ENCODE measurements at places on chromosomes 2 and 18.
A peak's percentile ranks its signal among the peaks of the same experiment; 100 is the strongest.

- no peaks in the 10 kb centered on the region for H3K4me1 ChIP-seq
- H3K4me3 ChIP-seq: no peak overlapping the region
- DNase-seq: no peak
Measured at GRCh38 chr2:26396734-26397298, 4.9 kb upstream of the DRC1 start.

- H3K27me3 ChIP-seq: no peaks in the 10 kb centered on the region
- H3K27ac ChIP-seq: no peak overlapping the region
- H3K36me3 ChIP-seq: no peaks in the 10 kb centered on the region
- no peaks in the 10 kb centered on the region for H3K4me1 ChIP-seq
- no peak for DNase-seq
Measured at GRCh38 chr2:173252581-173252980, 102.1 kb upstream of the CDCA7 start.

DNA sequence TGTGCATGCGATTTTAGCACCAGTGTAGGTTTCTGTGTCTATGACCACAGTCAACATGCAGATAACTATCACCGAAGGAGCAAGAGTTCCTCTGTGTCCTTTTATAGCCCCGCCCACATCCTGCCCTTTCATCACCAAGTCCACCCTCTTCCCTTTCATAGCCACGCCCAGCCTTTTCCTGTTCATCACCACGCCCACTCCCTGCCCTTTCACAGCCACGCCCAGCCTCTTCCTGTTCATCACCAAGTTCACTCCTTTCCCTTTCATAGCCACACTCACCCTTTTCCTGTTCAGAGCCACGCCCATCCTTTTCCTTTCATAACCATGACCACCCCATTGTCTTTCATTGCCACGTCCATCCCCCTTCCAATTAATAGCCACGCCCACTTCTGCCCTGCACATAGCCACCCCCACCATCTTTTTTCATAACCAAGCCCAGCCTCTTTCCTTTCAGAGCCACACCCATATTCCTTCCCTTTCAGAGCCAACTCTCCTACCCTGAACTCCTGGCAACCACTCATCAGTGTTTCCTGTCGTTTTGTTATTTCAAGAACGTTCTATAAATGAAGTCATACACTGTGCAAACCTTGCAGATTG is 273.9 kb downstream of the MYT1L start:
- peak overlapping the region; percentile 16 for H3K27ac ChIP-seq
- H3K27me3 ChIP-seq: no peaks in the 10 kb centered on the region
- no peaks in the 10 kb centered on the region for H3K36me3 ChIP-seq

GRCh38 chr18:27109451-27109850 is 75.7 kb downstream of the CHST9 start:
- H3K4me3 ChIP-seq: no peak overlapping the region
- no peaks in the 10 kb centered on the region for H3K36me3 ChIP-seq
- H3K4me1 ChIP-seq: no peaks in the 10 kb centered on the region

GRCh38 chr2:101509499-101510284 is 34.8 kb upstream of the RFX8 start:
- H3K4me1 ChIP-seq: no peaks in the 10 kb centered on the region
- DNase-seq: no peak
- H3K4me3 ChIP-seq: no peak overlapping the region
- no peaks in the 10 kb centered on the region for H3K27me3 ChIP-seq
- H3K36me3 ChIP-seq: no peaks in the 10 kb centered on the region

- peak; percentile 68 for DNase-seq
- H3K36me3 ChIP-seq: no peaks in the 10 kb centered on the region
- H3K27ac ChIP-seq: no peak overlapping the region
- H3K27me3 ChIP-seq: no peaks in the 10 kb centered on the region
Measured at GRCh38 chr2:191625016-191625415, 52.9 kb upstream of the NABP1 start.

DNA sequence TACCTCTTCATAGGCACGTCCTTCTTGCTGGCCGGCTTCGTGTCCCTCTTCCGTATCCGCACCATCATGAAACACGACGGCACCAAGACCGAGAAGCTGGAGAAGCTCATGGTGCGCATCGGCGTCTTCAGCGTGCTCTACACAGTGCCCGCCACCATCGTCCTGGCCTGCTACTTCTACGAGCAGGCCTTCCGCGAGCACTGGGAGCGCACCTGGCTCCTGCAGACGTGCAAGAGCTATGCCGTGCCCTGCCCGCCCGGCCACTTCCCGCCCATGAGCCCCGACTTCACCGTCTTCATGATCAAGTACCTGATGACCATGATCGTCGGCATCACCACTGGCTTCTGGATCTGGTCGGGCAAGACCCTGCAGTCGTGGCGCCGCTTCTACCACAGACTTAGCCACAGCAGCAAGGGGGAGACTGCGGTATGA is 2.3 kb downstream of the FZD7 start:
- H3K4me3 ChIP-seq: no peak overlapping the region
- no peak overlapping the region for H3K27ac ChIP-seq
- DNase-seq: no peak

GRCh38 chr2:10022445-10022844 is 20.9 kb upstream of the KLF11 start:
- no peak overlapping the region for H3K4me3 ChIP-seq
- H3K4me1 ChIP-seq: no peaks in the 10 kb centered on the region
- H3K27me3 ChIP-seq: no peaks in the 10 kb centered on the region
- H3K27ac ChIP-seq: no peak overlapping the region

DNA sequence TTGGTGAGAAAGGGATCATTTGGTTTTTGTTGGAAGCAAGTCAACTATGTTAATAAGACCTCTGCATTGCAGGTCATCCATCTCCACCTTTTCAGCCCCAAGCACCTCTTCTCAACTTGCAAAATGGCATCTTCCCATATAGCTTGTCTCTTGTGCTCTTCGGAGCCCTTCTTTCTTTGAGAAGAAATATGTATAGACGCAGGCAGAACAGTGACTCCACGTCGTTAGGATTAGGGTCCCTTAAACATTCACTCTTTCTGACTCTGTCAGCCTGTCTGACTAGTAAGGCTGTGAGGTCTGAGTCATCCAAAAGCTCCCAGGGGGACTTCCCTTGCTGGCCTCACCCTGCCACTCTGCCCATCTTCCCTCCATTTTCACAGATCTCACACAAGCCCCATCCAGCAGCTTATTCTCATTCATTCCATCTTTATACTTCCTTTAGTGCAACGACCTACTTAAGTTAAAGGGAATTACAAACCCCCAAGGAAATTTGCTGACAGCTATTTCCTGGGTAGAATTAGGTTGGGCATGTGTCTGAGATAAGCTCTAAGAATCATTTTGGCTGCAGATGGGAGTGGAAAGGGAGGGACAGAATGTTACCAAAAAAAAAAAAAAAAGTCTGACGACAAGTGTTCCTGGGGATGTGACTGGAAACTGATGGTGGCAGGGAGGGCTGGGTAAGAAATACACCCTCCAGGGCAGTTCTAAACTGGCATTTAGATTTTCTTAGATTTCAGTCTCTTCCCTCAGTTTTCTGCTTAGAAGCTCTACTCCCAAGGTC is 37.7 kb upstream of the MEX3C start:
- no peaks in the 10 kb centered on the region for H3K27me3 ChIP-seq
- no peak overlapping the region for H3K4me3 ChIP-seq
- DNase-seq: no peak

DNA sequence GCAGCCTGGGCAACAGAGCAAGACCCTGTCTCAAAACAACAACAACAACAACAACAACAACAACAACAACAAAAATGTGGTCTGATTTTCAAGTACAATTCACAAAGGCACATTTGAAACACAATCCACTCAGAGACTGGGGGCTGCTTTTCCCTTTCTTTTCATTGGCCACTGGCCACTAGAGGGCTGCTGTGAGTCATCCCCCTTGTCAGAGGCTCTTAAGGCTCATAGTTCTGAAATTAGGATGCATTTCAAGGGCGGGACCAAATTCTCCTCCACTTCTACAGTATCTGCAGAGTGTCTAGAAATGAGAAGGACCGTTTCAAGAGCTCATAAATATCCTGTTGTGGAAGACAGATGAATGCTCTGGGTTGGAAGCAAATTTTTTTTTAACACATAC is 285.4 kb downstream of the NRXN1 start:
- no peak overlapping the region for H3K4me3 ChIP-seq
- DNase-seq: no peak
- H3K27me3 ChIP-seq: no peaks in the 10 kb centered on the region
- no peak overlapping the region for H3K27ac ChIP-seq
- no peaks in the 10 kb centered on the region for H3K4me1 ChIP-seq

DNA sequence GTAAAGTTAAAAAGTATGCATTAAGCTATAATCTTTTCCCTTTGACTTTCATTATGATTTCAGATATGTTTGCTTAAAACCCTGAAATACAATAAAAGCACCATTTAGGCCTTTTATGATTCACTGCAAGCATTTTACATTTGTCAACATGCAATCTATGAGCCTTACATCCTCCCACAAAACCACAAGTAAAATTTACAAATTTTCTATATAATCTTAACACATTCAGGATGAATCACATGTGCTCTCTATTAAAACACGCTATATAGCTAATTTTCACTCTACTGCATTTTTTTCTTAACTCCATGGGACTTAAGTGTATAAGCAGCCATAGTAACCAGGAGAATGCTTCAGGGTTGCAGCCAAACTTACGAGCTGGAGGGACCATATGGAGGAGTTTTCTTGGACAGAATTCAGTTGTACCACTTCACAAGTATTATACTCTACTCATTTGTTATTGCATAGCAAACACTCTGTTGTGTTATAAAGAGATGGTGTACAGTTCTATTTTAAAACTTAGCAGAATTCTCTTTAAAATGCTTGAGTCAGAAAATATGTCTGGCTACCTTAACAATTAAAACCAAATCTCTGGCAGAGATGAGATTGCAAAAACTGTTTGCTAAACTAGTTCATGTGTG is 293.2 kb downstream of the ALK start:
- no peak for DNase-seq
- no peak overlapping the region for H3K4me3 ChIP-seq
- H3K27me3 ChIP-seq: peaks cover 2% of the 10 kb centered on the region
- H3K4me1 ChIP-seq: no peaks in the 10 kb centered on the region
- no peaks in the 10 kb centered on the region for H3K36me3 ChIP-seq

DNA sequence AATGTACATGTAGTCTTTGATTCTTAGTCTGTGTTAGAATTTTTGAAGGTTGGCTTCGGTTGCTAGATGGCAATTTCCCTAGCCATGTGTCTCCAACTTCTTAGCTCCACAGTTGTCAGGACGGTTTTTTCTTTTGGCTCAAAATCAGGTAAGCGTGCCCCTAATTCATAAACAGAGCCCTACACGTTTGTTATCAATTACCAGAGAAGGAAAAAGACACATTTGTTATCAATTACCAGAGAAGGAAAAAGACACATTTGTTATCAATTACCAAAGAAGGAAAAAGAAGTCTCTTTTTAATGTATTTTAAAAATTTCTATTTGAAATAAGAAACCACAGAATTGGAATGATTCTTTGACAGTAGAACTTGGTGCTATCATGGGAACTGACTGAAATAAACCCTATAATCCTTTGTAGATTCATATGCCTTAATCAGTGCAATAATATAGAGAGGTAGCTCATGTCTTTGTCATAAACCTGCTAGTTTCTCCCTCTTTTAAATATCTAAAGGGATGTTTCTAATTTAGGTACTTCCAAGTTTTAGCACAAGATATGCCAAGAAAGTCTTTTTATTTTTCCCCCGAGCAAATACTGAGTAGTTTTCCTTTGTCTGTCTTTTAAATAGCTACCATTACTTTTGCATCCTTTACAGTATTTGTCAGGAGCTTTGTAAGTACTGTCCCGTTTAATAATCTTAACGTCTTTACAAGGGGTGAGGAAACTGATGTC is 35.9 kb downstream of the CAMKMT start:
- no peak overlapping the region for H3K4me3 ChIP-seq
- H3K27ac ChIP-seq: no peak overlapping the region
- no peak for DNase-seq
- no peaks in the 10 kb centered on the region for H3K36me3 ChIP-seq

DNA sequence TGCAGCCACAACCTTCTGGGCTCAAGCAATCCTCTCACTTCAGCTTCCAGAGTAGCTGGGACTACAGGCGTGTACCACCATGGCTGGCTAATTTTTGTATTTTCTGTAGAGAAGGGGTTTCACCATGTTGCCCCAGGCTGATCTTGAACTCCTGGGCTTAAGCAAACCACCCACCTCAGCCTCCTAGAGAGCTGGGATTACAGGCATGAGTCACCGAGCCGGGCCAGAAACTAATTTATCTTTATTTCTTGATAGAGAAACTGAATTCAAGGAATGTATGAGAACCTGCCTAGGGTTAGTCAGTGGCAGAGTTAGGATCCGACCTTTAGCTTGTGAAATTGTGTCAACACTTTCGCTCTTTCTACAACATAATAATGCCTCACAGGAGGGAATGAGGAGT is 19.3 kb upstream of the ITGAV start:
- H3K4me3 ChIP-seq: no peak overlapping the region
- DNase-seq: no peak
- no peaks in the 10 kb centered on the region for H3K36me3 ChIP-seq
- H3K4me1 ChIP-seq: no peaks in the 10 kb centered on the region
- H3K27me3 ChIP-seq: no peaks in the 10 kb centered on the region

- H3K4me1 ChIP-seq: no peaks in the 10 kb centered on the region
- H3K36me3 ChIP-seq: no peaks in the 10 kb centered on the region
- DNase-seq: no peak
- H3K27me3 ChIP-seq: no peaks in the 10 kb centered on the region
- H3K27ac ChIP-seq: no peak overlapping the region
- H3K4me3 ChIP-seq: no peak overlapping the region
Measured at GRCh38 chr2:190847504-190848081, 33.0 kb upstream of the GLS start.

DNA sequence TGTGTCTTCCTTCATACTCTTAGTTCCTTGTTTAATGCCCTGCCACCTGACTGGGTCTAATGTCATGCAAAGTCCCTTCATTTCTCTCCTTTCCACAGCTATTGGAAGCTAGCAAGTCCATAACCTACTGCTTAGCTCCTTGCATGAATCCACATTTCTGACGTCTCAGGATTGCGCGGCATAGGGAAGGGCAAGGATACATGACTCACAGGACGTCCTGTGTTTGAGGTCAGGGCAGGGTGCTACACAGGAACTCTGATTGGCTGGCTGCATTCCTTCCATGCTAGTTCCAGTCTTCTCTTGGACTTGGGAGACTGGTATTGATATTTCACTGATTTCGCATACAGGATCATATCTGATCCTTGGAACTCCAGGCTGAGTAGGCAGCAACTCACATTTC is 137.9 kb downstream of the CDH2 start:
- H3K27ac ChIP-seq: no peak overlapping the region
- H3K36me3 ChIP-seq: no peaks in the 10 kb centered on the region
- H3K4me3 ChIP-seq: no peak overlapping the region
- no peak for DNase-seq
- no peaks in the 10 kb centered on the region for H3K27me3 ChIP-seq
- no peaks in the 10 kb centered on the region for H3K4me1 ChIP-seq

DNA sequence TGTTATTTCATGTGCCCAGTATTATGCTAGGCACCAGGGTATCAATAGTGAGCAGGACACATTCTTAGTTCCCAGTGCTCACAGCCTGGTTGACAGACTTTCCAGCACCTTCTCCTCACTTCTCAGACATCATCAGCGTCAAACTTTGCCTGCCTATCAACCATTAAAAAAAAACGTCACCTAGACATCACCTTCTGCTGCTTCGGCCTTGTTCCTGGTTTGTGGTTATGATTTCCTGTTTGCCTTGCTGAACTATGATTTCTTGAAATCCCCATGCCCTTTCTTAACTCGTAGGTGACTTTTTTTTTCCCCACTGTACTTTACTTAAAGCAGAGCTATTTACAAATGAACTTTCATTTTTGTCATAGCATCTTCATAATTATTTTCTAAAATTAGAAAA is 60.4 kb upstream of the NABP1 start:
- peak; percentile 47 for DNase-seq
- H3K36me3 ChIP-seq: no peaks in the 10 kb centered on the region
- peak overlapping the region; percentile 84 for H3K27ac ChIP-seq
- H3K27me3 ChIP-seq: no peaks in the 10 kb centered on the region

GRCh38 chr2:212640428-212640827 is 101.8 kb upstream of the ERBB4 start:
- DNase-seq: no peak
- no peaks in the 10 kb centered on the region for H3K27me3 ChIP-seq
- no peaks in the 10 kb centered on the region for H3K36me3 ChIP-seq
- no peak overlapping the region for H3K4me3 ChIP-seq
- no peak overlapping the region for H3K27ac ChIP-seq

Measured in naive thymus-derived CD4-positive, alpha-beta T cell (primary cell).